ENCODE measurements at places on chromosomes 6 and 20.

- DNase-seq: peak; percentile 60
Observed at GRCh38 chr6:125314009-125314581, 12.3 kb upstream of the HDDC2 start.

DNA sequence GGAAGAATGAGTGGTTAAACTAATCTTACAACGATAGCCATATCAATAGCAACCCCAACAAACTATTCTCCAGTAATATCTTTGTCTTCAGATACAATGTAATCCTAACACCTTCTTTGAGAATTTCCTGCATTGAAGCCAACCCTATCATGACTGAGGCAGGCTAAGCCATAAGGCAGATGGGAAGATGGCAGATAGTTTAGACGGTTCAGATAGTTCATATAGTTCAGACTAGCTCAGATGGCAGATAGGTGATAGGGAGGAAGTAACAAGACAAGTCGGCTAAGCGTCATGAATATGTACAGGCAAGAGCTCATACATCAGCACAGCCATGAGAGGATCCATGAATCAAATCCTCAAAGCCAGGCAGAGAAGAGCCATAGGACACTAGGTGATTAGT, 39.1 kb upstream of the BEND6 start:
- no peak for DNase-seq

- DNase-seq: no peak
Observed at GRCh38 chr20:33757458-33757857, 25.7 kb downstream of the ZNF341 start.

GRCh38 chr6:167079853-167080297, 43.0 kb upstream of the CCR6 start:
- DNase-seq: no peak

DNA sequence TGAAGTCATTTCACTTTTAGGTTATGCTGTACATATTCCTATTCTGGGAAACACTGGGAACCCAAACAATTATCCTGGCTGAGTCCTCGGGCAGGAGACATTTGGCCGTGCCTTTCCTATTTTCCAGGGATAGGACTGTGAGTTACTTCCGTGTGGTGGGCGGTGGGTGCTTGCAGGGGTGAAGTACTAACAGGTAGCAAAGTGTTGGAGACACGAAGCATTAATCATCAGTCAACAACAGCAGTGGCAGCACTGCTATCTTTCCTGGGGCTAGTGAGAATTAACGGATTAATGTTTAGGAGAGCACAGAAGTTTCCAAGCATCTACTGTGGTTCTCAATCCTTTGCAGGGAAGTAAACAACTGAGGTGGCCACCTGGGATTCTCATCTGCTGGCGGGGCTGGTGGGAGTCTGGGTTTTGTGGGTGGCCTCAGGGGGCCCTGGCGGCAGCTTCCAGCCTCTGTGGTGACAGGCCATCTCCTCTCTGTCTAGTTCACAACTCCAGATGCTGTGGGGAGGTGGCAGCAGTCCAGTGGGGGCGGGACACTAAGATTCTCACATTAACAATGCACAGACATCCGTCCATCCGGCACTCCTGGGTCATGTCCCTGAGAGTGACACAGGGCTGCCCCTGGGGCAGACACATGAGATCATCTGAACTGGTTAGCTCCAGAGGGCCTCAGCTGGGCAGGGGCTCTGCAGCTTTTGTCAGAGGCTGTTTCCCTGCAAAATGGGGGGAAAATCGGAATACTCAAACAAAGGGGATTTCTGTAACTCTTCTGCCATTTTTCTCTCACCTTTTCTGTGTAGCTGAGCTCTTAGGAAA, 90.9 kb downstream of the GJA10 start:
- DNase-seq: peak; percentile 53

DNA sequence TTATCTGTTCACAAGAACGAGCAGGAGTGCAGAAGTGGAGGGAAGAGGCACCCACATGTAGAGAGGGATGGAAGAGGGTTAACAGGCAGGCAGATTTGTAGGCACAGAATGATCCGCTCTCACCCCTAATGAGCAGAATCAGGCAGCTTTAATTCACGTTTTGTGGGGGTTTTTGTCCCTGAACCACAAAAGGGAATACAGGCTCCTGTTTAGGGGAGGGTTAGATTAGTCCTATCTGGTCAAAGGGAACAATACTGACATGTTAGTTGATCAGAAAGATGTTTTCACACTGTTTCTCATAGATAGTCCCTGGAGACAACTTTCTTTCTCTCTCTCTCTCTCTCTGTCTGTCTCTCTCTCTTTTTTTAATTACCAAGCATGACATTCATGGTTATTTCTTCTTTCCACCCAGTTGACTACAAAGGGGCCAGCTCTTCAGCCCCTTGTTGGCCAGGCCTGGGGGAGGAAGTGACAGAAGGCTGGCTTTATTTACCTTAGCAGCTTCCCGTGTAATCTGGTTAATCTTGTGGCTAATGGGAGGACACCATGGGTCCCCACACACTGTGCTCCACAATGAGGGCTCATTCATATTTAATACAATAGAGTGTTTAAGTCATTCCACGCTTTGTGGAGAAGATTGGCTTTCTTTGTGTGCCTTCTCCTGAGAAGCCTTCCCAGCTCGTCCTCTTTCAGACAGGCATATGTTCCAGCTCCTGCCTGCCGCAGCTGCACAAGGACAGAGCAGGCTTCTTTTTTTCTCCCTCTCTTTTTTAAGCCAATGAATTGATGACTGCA, 958.8 kb downstream of the TFAP2A start:
- DNase-seq: no peak

DNA sequence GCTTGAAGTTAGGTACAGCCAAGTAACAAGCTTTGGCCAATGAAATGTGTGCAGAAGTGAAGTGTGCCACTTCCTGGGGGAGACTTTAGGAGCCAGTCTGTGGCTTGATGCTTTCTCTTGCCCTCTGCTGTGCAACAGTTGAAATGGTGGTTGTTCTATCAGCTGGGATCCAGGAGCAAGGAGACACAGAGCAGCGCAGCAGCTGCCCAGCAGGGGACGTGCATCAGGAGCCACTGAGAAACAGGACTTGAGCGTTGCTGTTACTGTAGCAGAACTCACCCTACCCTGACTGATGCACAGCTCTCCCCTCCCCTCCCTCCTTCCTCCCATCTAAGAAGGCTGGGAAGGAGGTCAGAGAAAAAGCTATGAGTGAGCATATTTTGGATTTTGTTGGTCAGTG, 18.9 kb upstream of the CCN5 start:
- no peak for DNase-seq

DNA sequence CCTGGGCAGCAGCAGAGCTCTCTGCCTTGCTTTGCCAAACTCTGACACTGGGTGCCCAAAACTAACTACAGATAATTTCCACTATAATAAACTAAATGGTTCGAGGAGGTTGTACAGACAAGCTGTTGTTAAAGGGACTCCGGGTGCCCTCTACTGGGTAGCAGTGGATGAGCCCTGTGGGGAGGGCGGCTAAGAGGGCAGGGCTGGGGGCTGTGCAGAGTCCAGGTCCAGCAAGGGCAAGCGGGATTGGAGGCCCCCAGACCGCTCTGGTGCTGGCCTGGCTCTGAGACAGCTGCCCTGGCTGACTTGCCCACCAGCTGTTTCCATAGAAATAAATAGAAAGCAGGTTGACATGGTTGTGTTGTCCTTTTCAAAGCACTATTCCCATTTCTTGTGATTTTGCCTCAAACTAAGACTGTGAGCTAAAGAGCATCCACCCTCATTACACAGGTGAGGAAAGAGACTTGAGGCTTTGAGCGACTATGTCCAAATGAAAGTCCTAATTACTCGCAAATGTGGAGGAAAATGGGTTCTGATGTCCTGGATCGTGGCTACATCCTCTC, 167.6 kb upstream of the CST7 start:
- peak; percentile 22 for DNase-seq

DNA sequence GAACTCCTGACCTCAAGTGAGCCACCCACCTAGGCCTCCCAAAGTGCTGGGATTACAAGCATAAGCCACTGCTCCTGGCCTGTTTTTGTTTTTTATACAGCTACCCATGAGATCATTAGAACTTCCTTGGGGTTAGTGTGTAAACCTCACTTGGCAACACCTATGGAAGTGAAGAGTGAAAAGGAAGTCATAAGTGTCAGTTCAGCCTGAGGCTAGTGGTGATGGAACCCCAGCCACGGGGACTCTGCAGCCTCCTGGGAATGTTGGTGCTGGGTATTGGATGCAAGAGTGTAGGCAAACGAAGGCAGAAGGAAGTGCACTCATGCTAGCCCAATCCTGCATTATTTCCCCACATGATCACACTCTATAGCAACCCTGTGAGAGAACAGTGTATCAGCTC, 33.6 kb upstream of the FUCA2 start:
- DNase-seq: no peak

DNA sequence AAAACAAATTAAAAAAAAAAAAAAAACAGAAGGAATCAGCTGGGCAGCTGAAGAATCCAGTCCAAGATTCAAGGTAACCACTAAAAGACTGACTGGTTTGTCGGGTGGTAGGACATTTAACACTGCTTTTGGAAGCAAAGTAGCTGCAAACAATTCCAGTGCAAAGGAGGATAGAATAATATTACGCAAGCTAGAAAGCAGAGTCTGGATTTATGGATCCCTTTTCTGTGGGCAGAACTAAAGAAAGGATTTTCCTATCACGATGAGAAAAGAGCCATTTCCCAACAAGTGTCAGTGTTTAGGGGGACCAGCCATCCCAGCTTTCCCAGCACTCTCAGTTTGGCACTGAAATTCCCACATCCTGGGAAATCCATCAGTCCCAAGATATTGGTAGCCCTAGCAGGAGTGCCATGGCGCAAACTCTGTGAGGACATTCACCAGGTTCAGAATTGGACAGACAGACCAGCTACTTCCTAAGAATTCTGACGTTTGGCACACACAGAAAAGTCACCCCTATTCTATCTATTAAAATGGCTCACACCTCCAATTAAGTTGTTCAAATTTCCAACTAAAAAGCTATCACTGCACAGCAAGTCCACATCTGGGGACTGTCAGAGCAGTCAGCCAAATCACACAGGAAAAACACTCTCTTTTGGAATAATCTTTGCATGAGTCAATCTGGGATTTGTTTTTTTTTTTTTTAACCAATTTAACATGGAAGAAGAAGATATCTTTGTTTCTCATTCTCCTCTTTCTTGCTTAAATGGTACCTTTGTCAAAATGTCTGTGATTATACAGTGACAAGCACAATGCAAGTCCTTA, 356.8 kb upstream of the ARID1B start:
- no peak for DNase-seq

- DNase-seq: no peak
Observed at GRCh38 chr6:137150072-137150471, 23.4 kb downstream of the IL22RA2 start.

- DNase-seq: peak; percentile 13
Observed at GRCh38 chr6:157469378-157469777, 88.4 kb downstream of the ZDHHC14 start.

GRCh38 chr20:11880680-11881079, 37.0 kb upstream of the BTBD3 start:
- peak; percentile 7 for DNase-seq

- DNase-seq: peak; percentile 81
Observed at GRCh38 chr20:64038565-64039292, 2.7 kb downstream of the C20orf204 start.

- peak; percentile 80 for DNase-seq
Observed at GRCh38 chr6:100176311-100176950, 182.4 kb upstream of the MCHR2 start.

- peak; percentile 64 for DNase-seq
Observed at GRCh38 chr6:22071270-22072041, 225.4 kb downstream of the PRL start.

DNA sequence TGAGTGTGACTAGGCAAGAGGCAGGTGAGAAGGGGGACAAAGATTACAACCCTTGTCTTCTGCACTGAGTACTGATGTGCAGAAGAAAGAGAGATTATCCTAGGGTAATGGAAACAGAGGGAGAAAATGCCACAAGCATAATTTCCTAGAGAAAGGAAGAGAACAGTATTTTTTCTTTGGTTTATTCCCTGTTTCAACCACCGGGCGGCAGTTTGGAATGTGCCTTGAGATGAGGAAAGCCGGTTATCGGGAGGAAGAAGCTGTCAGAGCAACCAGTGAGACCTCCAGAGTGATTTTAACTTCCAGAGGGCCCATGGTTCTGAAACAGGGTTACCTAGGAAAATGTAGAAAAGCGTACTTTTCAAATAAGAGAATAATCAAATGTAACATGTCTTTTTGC, 121.4 kb downstream of the REV3L start:
- peak; percentile 42 for DNase-seq

GRCh38 chr6:135243871-135244796, 63.0 kb downstream of the MYB start:
- no peak for DNase-seq

GRCh38 chr6:156387472-156387871, 389.7 kb upstream of the ARID1B start:
- no peak for DNase-seq

DNA sequence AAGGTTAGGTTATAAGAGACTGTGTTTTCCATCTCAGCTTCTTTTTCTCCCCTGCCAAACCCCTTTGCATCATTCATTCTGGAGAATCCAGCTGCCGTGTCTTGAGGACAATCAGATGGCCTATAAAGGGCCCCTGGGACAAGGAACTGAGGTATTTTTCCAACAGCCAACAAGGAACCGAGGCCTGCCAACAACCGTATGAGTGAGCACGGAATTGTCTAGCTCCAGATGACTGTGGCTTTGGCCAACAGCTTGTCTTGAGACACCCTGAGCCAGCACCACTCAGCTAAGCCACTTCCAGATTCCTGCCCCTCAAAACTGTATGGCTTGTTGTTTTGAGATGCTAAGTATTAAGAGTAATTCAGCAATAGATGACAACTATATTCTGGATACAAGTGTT, 433.7 kb upstream of the HSF2 start:
- DNase-seq: no peak

GRCh38 chr6:57174511-57174907, 2.4 kb downstream of the BAG2 start:
- no peak for DNase-seq

DNA sequence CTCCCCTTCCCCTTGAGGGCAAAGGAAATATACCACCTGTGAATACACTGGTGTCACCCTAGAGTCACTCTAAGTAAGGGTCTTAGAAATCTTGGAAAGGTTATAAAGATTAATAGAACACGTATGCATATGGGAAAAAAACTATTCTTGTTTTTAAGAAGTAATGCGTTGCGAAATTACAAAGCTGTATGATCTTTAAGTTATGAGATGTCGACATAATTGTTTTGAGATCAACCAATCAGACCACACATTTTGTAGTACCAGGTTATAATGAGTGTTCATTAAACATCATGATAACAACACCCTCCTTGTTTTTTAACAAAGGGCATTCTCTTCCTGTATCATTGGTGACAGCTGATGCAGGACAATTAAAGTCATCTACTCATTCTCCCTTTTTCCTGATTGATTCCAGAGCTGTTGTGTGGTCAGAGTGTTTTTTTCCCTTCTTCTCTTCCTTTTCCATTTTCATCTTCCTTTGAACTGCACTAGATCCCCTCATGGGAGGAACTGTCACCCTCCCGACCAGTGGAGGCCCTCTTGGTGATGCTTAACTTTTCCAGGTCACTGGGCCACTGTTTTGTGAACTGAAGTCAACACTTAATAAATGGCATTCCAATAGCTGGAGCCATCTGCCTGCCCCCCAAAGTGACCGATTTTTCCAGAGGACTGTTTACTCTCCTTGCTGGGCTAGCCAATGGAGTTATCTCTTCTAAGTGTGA, 37.0 kb downstream of the PRDM1 start:
- DNase-seq: no peak
